ENCODE measurements at places on chromosomes 12 and 14. TPM values are rescaled to one million over a fixed set of nuclear protein-coding genes. Genes with fewer than 3 reads are reported as not detected.

SPTB gene
- 0.70 TPM for total RNA-seq

ZNF605 gene
- total RNA-seq: 8.7 TPM

CPM gene
- 17.7 TPM for total RNA-seq

CLEC6A gene
- not detected for total RNA-seq

STAC3 gene
- 4.2 TPM for total RNA-seq

TESPA1 gene
- total RNA-seq: 86.5 TPM

PAWR gene
- 4.4 TPM for total RNA-seq

BLOC1S1 gene
- total RNA-seq: 116 TPM

NANOG gene
- not detected for total RNA-seq

GPD1 gene
- 1.6 TPM for total RNA-seq

DNA sequence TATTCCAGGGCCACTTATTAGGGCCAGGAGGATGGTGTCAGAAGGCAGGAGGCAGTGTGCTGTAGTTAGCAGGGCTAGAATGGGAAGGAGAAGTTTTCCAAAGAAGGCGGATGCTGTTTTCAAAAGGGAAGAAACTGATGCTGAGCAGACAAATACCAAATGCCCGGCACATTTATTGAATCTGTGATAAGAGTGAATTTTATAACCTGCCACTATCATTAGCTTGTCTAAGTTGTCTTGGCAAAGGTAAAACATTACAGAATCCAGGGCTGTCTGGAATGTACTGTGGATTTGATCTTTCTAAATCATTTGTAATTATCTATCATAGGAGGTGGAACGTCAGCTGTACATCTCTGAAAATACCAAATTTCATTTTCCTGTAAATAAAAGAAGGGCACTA is 40.8 kb downstream of the NDUFA12 start:
- DNase-seq: no peak
- H3K36me3 ChIP-seq: no peaks in the 10 kb centered on the region
- no peak overlapping the region for H3K27ac ChIP-seq

DNA sequence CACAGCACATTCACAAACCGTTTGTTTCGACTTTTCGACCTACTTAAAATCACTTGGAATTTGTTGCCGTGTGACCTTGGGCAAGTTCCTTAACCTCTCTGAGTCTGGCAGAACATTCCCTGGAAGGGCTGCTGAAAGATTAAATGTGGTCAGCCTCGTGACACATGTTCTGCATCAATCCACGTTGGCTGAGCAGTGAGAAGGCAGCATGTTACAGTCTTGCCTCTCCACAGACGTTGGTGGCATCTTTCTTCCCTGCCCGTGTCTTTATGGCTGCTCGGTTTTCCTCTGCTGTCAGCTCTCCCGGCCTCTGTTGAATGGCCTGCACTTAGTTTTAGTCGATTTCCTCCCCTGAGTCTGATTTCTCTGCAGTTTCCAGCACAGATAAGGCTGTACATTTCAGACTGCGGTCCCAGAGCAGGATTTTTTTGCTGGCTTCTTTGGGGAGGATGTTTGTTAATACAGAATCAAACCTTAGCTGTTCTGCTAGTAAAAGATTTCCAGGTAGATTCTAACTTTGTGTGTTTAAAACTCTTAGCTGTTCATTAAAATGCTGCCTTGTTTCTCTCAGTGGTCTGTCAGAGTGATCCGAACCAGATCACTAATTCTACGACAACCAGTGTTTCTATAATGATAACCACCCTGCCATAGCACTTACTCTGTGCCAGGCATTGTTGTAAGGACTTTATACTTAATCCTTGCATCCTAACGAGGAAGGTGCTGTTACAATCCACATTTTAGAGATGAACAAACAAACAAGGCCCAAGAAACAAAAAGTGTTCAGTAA is 217.1 kb downstream of the CHST11 start:
- peak overlapping the region; percentile 72 for H3K27ac ChIP-seq
- no peak overlapping the region for H3K4me3 ChIP-seq
- peaks cover 54% of the 10 kb centered on the region for H3K4me1 ChIP-seq

GRCh38 chr14:42911642-42912041 is 1305.0 kb downstream of the LRFN5 start:
- H3K36me3 ChIP-seq: no peaks in the 10 kb centered on the region
- H3K4me3 ChIP-seq: no peak overlapping the region
- H3K27ac ChIP-seq: no peak overlapping the region
- H3K27me3 ChIP-seq: no peaks in the 10 kb centered on the region

DNA sequence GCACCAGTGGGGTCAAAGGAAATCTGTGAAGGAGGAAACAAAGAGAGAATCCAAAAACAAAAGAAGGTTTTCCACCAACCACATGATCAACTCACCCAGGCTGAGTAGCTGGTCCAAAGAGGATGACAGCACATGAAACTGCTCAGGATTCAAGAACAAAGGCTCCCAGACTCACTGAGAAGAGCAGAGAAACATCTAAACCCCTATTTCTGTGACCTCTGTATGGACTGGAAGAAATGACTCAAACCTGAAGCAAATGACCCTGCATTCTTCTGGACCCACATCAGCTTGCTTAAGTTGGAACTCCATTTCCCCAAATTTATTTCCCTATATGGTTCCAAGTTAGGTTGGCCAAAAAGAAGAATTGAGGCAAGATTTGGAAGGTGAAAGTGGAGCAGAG is 26.3 kb downstream of the TC2N start:
- H3K27me3 ChIP-seq: no peaks in the 10 kb centered on the region
- H3K4me3 ChIP-seq: no peak overlapping the region
- peaks cover 32% of the 10 kb centered on the region for H3K4me1 ChIP-seq
- no peaks in the 10 kb centered on the region for H3K36me3 ChIP-seq

DNA sequence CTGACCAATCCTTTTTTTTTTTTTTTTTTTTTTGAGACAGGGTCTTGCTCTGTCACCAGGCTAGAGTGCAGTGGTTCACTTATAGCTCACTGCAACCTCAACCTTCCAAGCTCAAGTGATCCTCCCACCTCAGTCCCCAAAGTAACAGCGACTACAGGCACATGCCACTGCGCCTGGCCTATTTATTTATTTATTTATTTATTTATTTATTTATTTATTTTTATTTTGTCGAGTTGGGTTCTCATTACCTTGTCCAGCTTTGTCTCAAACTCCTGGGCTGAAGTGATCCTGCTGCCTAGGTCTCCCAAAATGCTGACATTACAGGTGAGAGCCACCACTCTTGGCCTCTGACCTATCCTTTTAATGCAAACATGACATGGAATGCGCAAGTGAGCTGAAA is 124.4 kb downstream of the GXYLT1 start:
- no peak for DNase-seq
- H3K4me3 ChIP-seq: no peak overlapping the region
- H3K4me1 ChIP-seq: peaks cover 18% of the 10 kb centered on the region
- peaks cover 5% of the 10 kb centered on the region for H3K27me3 ChIP-seq
- no peaks in the 10 kb centered on the region for H3K36me3 ChIP-seq
- H3K27ac ChIP-seq: no peak overlapping the region

- H3K27me3 ChIP-seq: no peaks in the 10 kb centered on the region
- H3K4me1 ChIP-seq: peaks cover 32% of the 10 kb centered on the region
- peaks cover 28% of the 10 kb centered on the region for H3K36me3 ChIP-seq
- no peak overlapping the region for H3K4me3 ChIP-seq
These were observed 29.2 kb downstream of the ZCCHC8 start for GRCh38 chr12:122471324-122472226.

DNA sequence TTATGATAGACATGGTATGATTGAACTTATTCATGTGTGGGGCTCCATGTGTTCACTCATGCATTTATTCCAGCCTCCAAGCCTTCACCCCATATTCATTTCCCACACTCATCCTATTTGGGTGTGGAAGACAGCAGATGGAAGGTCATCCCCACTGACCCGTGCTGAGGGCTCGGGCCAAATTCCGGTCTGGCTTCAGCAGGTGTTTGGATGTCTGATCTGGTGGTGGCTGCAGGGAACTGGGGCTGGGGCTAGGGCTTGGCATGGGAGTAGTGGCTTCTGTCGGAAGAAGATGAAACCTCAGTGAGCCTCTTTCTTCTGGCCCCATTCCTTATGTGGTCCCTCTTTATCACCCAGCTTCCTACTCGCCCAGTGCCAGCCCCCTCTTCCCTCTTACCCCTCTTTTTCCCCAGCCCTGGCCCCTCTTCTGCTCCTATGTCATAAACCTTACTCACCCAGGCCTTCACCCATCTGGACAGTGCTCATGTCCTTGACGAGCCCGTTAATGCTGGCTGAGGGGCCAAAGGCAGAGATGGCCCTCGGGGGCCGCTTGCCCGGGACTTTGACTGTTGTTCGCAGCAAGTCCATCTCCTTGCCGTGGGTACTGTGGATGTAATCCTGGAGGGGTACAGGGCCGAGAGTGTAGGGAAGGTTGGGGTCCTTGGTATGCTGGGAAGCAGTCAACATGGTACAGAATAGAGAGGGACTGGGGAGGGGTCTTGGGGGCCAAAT is 8.0 kb downstream of the AGAP2 start:
- H3K4me3 ChIP-seq: no peak overlapping the region
- no peaks in the 10 kb centered on the region for H3K4me1 ChIP-seq
- no peaks in the 10 kb centered on the region for H3K27me3 ChIP-seq
- DNase-seq: no peak

- no peaks in the 10 kb centered on the region for H3K36me3 ChIP-seq
- H3K4me1 ChIP-seq: no peaks in the 10 kb centered on the region
These were observed 27.6 kb upstream of the ARHGAP5 start for GRCh38 chr14:32049361-32050088.

- peaks cover 14% of the 10 kb centered on the region for H3K4me1 ChIP-seq
- no peak overlapping the region for H3K4me3 ChIP-seq
- H3K27ac ChIP-seq: no peak overlapping the region
- H3K27me3 ChIP-seq: no peaks in the 10 kb centered on the region
- peaks cover 7% of the 10 kb centered on the region for H3K36me3 ChIP-seq
These were observed 466.9 kb downstream of the FUT8 start for GRCh38 chr14:65879248-65880009.

GRCh38 chr12:104687823-104688573 is 231.2 kb downstream of the CHST11 start:
- H3K4me3 ChIP-seq: peak overlapping the region; percentile 64
- H3K36me3 ChIP-seq: peaks cover 9% of the 10 kb centered on the region
- peak; percentile 76 for DNase-seq
- H3K27ac ChIP-seq: peak overlapping the region; percentile 96

DNA sequence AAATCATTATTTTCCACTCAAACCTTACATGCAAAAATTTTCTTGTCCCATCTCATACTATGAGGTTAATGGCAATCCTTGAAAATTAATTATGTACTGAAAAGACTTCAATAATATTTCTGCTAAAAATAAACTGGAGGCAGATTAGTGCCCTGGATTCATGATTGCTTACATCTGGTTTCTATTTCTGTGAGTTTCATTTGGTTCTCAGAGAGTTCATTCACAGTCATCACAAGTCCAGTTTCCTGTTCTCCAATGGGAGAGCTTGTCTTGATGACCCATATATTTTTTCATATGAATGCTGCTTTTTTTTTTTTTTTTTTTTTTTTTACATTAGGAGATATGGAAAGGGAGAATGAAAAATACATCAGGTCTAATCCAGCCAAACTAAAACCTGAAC is 6.6 kb upstream of the PTHLH start:
- H3K27me3 ChIP-seq: peaks cover 86% of the 10 kb centered on the region
- no peak overlapping the region for H3K4me3 ChIP-seq

DNA sequence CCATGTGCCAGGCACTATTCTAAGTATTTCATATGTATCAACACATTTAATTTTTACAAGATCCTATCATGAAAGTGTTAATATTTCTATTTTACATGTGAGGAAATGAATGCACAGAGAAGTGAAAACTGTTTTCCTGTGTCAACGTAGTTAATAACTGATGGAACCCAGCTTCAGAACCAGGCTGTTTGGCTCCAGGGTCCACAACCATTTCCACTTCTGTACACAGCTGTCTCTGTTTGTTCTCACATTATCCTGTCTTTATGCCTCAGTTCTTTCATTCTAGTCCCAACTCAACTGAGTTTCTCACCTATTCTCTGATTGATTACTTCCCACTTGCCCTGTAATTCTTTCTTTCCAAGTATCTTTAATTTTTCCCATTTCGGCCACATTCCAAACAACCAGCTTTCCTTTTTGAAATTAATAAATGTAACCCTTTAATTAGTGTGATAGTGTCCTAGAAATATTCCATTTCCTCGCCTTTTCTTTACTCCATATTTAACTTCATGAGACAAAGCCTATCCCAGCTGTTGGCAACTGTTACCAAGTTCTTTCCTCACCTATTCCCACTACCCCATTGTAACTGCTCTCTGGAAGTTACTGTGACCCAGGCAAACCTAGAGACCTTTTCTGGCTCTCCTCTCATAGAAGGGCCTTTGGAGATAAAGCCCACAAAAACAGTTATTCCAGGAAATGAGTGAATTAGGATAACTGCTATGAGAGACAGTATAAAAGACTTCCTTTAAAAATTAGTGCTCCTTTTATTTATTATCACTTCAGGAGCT is 218.7 kb downstream of the RASSF9 start:
- H3K4me1 ChIP-seq: no peaks in the 10 kb centered on the region
- no peak overlapping the region for H3K27ac ChIP-seq
- no peak overlapping the region for H3K4me3 ChIP-seq
- H3K36me3 ChIP-seq: no peaks in the 10 kb centered on the region
- DNase-seq: no peak

- no peaks in the 10 kb centered on the region for H3K36me3 ChIP-seq
- no peak overlapping the region for H3K4me3 ChIP-seq
- DNase-seq: no peak
- H3K27ac ChIP-seq: no peak overlapping the region
These were observed 23.6 kb downstream of the SAMD4A start for GRCh38 chr14:54590481-54590880.

GRCh38 chr12:56908136-56908535 is 26.1 kb downstream of the SDR9C7 start:
- H3K4me3 ChIP-seq: no peak overlapping the region
- H3K27me3 ChIP-seq: peaks cover 22% of the 10 kb centered on the region
- no peak overlapping the region for H3K27ac ChIP-seq
- H3K36me3 ChIP-seq: peaks cover 2% of the 10 kb centered on the region

DNA sequence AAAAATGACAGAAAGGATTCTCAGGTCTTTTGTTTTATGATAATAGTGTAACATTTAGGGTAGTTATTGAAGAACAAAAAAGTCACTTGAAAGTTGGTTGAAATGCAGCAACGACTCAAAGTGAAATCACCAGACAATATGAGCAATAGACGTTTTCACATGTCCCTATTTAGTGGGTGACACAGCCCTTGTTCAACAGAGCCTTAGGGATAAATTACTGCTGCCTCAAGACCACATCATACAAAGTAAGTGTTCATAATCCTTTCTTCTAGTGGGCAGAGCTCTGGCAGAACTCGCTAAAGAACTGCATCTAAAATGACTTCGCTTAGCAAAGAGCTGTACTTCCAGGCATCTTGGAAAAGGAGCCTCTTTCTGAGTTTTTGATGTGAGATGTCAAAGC is 128.5 kb upstream of the LMNTD1 start:
- no peak for DNase-seq
- no peak overlapping the region for H3K4me3 ChIP-seq
- H3K27me3 ChIP-seq: no peaks in the 10 kb centered on the region
- H3K4me1 ChIP-seq: no peaks in the 10 kb centered on the region
- H3K36me3 ChIP-seq: no peaks in the 10 kb centered on the region
- H3K27ac ChIP-seq: no peak overlapping the region
